Activated CD4-positive, alpha-beta T cell treated with anti-CD3 and anti-CD28 coated beads for 24 hours (primary cell): ENCODE measurements at places on chromosomes 11 and 22.

DNA sequence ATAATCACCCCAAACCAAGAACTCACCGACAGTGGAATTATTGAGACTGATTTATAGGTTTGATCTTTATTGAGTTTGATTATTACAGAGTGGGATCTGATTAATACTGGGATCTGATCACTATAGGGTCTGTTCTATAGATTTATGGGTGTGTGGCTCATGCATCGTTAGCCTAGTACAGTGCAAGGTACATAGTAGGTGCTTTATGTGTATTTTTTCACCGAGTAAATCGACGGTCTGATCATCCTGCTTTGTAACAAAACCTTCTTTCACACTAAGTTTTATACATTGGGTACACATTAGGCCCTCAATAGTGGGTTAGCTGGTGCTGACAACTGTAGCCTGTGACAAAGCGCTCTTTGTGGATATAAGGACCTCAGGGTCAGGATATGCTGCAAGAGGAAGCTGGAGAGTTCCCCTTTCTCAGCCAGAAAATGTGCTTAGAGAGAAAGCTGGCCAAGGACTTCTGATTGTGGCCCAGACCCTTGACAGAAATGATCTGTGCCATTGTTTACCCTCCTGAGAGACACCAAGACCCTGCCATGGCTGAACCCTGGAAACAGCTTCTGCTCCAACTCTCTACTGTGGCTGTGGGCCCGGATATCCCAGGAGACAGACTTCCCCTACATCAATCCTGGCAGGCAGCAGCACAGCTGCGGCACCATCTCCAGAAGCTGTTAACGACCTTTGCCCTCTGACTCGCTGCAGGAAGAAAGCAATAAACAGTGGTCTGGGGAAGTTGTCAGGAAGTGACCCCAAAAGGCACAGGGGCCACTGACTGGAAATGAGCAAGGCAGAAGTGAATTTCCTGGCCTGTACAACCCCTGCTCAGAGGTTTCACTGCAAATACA lies 16.1 kb upstream of the TPP1 start:
- DNase-seq, result no peak

DNA sequence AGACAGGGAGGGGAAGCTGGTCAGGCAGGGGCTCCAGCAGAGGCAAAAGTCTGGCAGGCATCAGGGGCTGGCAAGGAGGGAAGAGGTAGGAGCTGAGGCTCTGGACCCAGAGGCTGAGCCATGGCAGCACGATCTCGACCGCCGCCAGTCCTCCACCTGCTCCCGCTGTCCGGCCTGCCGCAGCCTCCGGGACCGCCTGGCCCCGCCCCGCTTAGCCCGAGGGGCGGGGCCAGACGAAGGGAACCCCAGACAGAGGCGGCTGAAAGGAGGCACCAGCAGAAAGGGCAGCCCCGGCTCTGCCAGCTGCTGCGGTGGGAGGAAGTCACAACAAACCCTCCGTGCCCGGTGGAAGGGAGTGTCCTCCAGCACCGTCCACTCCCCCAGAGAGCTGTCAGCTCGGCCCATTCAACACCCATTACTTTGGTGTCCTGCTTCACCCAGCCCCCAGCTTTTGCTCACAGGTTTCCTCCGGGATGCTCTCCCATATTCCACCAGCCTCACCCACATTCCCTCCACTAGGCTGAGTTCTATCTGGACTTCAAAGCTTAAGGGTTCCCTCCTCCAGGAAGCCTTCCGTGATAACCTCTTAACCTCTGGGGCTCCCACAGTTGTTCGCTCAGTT lies at the start of gene MFNG:
Gene MFNG, minus strand, starts transcription at position 161 of the 622 bp plus-strand sequence. CDS start 207 bp downstream, outside the sequence.
- peak; percentile 68 for DNase-seq

DNA sequence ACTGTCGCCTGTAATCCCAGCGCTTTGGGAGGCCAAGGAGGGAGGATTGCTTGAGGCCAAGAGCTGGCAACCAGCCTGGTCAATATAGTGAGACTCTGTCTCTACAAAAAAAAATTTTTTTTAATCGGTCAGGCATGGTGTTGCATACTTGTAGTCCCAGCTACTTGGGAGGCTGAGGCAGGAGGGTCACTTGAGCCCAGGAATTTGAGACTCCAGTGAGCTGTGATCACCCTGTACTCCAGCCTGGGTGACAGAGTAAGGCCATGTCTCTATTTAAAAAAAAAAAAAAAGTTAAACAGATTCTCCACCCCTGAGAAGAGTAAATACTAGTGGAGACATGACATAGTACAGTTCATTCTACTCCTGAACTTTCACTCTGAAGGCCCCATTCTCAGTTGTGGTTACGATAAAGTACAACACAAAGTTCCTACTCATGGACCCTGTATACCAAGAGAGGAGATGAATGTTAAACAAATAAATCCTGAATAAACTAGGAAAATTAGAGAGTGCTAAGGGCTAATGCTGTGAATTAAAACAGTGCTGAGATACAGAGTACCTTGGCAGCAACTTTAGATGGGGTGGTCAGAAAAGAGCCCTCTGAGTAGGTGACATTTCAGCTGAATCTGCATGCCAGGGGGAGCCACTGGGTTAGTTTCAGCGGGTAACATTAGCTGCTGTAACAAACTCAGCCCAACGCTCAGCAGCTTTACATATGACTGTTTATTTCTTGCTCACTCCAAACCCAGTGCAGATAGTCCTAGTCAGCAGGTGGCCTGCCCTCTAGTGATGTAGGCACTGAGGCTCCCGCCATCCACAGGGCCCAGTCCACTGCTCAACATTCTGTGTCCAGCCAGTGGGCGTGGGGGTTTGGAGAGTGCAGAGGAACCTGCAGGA lies 75.1 kb downstream of the DBX1 start:
- DNase-seq, result no peak

DNA sequence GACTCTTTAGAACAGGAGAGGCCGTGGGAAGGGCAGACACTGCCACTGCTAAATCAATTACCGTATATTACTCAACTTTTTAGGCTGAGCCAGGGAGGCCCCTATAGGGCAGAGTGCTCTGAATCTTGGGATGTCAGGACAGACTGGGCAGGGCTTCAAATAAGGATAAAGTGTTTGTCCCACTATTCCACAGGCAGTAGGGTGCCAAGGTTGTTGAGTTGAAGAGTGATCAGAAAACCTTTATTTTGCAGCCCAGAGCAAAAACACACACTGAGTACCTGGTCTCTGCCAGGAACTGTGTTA lies 1.6 kb upstream of the B4GAT1 start:
- DNase-seq, result no peak

DNA sequence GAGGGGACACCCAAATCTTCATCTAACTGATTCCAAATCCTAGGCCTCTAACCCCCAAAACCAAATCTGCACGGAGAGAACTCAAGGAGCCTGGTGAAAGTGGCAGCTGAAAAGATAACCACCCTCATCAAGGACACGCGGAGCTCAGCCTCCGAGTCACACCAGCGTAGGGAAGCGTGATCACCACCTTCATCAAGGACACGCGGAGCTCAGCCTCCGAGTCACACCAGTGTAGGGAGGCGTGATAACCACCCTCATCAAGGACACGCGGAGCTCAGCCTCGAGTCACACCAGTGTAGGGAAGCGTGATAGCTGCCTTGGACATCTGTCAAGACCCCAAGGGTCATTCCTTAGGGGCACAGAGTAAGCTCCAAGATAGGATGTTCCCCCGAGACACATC lies 29.3 kb upstream of the SYT8 start:
- no peak for DNase-seq
